ENCODE measurements at places on chromosomes 6 and 20.

- no peak for DNase-seq
Observed at GRCh38 chr6:135990439-135990838, 138.9 kb downstream of the PDE7B start.

DNA sequence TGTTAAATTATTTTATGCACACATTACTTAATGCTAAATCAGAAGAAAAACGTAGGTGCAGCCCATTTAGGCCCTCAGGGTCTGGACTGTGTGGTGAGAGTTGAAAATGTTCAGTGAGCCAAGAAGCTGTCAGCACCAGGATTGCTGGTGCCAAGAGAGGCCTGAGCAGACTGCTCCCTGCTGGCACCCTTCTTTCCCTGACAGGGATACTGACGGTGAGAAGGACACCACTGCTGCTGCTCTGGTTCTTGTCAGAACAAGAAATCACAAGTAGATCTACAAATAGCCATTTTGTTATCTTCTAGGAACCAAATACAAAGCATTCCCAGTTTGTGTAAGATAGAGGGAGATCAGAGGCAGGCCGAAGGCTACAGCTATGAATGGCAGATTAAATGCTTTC lies 48.7 kb upstream of the CRISP1 start:
- DNase-seq = peak; percentile 9

DNA sequence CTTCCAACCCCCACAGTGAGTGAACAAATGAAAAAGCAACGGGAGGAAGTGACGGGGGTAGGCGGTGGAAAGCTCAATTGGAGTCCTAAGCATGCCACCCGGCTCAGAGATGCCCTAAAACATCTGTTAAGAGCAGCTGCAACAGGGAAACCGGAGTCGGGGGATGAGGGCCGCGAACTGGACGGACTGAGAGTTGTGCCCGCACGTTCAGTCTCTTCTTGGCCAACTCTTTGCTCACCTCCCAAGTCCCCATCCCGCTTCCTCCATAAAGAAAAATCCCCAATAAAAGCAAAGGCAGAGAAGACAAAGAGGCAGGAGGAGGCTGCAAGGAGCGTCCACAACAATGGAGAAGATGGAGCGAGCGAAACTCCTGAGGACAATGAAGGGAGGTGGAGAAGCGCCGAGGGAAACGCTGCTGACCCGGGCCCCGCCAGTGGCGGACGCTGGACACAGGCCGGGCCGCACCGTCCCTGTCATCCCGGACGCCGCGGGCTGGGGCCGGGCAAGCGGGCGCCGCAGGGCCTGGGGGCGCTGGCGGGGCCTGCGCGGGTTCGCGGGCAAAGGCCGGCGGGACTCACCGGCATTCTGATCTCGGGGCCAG lies 600 bp downstream of the SEC63 start:
- DNase-seq = peak; percentile 63

DNA sequence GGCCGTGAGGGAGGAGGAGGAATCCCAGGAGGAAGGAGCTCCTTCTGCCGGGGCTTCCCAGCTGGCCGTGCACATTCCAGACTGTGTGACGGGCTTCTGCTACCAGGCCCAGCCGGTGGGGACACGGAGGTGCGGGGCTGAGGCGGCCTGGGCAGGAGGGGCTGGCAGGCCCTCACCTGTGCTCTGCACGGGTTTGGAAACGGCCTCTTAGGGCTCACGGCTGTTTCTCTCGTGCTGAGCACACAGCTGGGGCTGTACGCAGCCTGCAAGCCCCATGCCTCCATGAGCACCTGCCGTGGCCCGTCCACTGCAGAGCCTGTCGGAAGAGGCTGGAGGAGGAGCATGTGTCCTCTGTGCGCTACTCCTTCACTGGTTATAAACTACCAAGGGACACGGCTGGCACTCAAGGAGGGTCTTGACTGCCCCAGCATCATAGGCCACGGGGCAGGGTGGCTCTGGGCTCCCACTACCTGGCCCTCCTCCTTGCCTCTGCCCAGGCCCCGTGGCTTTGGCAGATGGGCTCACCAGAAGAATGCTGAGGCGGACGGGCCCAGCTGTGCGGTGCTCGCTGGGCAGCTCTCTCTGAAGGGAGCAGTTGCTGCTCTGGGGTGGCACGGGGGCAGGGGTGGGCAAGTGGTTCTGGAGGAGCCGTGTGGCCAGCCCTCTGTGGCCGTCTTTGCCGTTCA lies 15.8 kb downstream of the NPEPL1 start:
- no peak for DNase-seq

Data from pons (tissue), 1 donor.